ENCODE measurements at places on chromosomes 12 and 14.

DNA sequence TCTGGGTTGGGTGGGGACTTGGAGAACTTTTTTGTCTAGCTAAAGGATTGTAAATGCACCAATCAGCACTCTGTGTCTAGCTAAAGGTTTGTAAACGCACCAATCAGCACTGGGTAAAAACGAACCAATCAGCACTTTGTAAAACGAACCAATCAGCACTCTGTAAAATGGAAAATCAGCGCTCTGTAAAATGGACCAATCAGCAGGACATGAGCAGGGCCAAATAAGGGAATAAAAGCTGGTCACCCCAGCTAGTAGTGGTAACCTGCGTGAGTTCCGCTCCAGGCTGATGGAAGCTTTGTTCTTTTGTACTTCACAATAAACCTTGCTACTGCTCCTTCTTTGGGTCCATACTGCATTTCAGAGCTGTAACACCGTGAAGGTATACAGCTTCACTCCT is 1.7 kb upstream of the ACOT2 start:
- no peak for DNase-seq

DNA sequence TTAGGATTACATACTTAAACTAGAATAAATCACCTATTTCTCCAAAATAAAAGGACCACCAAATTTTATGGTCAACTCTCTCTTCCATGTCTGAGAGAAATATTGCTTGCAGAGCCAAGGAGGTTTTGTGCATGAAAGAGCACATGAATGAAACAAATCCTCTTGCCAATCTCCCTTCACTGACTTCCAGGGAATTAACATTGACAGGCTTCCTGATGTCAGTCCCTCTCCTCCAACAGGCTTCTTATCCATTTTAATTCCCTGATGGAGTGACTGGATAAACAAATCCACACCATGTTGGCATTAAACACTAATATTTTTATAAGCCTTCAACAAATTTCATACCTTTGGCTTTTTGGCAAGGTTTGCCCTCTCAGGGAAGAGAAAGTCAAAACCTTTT is 45.3 kb upstream of the CNTN1 start:
- DNase-seq, result no peak

GRCh38 chr12:48084066-48084465 is 21.8 kb downstream of the SENP1 start:
- no peak for DNase-seq

GRCh38 chr14:103657471-103657870 is 28.5 kb downstream of the KLC1 start:
- DNase-seq, result no peak

GRCh38 chr14:88007608-88008007 is 2.7 kb downstream of the GPR65 start:
- DNase-seq, result no peak

- no peak for DNase-seq
These were observed 36.1 kb upstream of the ANKRD9 start for GRCh38 chr14:102545461-102546265.

GRCh38 chr14:97058589-97058988 is 261.4 kb downstream of the VRK1 start:
- no peak for DNase-seq

DNA sequence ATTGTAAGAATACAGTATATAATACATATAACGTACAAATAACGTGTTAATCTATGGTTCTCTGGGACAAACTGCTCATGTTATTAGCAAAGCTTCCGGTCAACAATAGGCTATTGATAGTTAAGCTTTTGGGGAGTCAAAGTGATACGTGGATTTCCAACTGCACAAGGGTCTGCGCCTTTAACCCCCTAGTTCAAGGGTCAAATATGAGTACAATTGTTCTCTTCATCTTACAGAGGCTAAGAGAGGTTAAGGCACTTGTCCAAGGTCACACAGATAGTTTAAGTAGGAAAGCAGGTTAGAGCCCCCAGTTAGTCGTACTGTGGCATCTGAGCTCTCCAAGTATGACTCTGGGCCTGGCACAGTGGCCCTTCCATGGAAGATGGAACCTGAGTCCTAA is 204.3 kb upstream of the KRR1 start:
- no peak for DNase-seq

DNA sequence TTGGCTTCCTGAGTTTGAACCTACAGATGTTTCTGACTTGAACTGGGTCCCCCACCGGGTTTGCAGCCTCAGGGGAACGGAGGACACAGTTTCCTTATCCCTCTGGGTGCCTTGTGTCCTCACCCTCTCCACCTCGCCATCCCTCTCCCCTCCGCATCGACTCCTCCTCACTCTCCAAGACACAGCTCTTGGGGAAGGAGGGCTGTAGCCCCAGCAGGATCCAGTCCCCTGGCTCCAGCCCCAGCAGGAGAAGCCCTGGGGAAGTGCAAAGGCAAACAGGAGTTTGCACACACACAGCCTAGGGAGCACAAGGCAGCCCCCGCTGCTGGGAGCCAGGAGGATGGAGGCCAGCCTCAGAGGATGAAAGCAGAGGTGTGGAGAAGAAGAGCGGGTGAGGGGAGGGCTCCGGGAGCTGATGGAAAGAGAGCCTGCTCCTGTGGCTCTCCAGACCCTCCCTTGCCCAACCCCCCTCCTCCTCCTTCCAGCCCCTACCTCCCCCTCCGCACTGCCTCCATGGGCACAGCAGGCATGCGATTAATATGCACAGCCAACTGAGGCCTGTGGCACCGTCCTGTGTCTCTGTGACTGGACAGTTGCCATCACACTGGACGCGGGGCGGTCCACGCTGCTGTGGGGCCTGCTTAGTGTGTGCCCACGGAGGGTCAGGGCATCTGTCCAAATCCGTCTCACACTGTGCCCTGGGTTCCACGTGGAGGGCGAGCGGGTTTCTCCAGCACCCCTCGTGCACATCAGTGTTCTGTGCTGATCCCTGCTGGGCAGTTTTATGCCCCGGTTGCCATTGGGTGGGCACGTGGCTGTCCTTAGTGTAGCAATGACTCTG is 193.7 kb upstream of the DIO3 start:
- DNase-seq, result no peak

- no peak for DNase-seq
These were observed 8.9 kb downstream of the CHGA start for GRCh38 chr14:92931681-92932447.

DNA sequence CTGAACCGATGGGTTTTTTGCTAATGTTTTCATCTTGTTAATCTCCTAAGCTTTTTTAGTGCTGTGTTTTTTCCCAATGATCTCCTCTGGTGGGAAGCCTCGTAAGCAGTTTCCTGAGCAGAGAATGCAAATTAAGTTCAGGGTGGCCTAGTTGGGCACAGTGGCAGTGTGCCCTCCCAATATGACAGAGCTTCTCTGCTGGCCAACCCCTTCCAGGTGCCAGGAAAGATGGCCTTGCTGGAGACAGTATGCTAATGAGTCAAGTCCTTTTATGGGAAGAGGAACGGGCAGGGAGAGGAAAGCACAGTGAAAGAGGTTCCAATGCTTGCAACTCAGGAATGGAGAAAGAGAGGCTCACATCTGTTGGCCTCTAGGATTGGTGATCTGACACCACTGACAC is 115.8 kb downstream of the GCH1 start:
- DNase-seq, result no peak

- no peak for DNase-seq
These were observed 54.0 kb upstream of the PDE3A start for GRCh38 chr12:20314328-20314727.

- no peak for DNase-seq
These were observed 244.0 kb upstream of the FKBP4 start for GRCh38 chr12:2550561-2551411.

DNA sequence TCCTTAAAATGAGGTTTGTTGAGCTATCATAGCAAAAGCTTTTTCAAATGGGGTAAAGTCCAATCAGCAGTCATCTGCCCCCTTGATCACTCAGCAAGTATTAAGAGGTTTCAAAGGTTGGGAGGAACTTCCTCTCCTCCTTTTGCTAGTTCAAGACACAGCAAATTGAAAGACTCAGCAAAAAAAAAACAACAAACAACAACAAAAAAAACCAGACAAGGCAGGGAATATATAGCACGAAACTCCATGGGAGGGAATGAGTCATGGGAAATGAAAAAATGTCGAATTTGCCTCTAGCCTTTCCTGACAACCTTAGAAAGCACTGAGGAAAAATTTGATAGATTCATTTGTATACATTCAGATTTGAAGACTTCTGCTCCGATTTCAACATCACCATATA is 1.6 kb upstream of the SLC7A8 start:
- no peak for DNase-seq

DNA sequence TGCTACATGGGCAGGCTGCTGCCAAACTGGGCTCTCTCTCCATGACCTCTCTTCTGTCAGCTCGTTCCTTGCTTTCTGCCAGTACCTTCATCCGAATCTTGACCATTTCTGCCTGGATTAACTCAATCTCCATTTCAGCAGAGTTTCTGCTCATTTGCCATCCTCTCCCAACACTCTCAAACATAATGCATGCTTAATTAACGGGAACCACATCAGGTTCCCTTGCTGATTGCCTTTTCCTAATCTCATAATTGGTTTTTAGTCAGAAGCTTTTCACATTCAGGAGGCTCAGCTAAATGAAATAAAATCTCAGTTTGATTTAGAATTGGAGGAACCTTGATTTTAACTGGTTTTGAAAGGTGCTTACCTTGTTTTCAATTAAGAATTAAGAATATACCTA is 127.3 kb downstream of the SLC5A8 start:
- DNase-seq, result no peak

- DNase-seq, result no peak
These were observed 54.1 kb upstream of the PLBD1 start for GRCh38 chr12:14621826-14622225.

All from activated CD4-positive, alpha-beta T cell treated with anti-CD3 and anti-CD28 coated beads for 4 hours (primary cell).